ENCODE measurements at places on chromosomes 1 and 21. TPM values are rescaled to one million over a fixed set of nuclear protein-coding genes. Genes with fewer than 3 reads are reported as not detected.

GRCh38 chr1:109671067-109671466 lies 3.2 kb downstream of the GSTM2 start:
- H3K4me3 ChIP-seq = no peak overlapping the region
- H3K27ac ChIP-seq = no peak overlapping the region
- DNase-seq = no peak
- H3K4me1 ChIP-seq = no peaks in the 10 kb centered on the region
- H3K27me3 ChIP-seq = no peaks in the 10 kb centered on the region
- no peaks in the 10 kb centered on the region for H3K36me3 ChIP-seq

DNA sequence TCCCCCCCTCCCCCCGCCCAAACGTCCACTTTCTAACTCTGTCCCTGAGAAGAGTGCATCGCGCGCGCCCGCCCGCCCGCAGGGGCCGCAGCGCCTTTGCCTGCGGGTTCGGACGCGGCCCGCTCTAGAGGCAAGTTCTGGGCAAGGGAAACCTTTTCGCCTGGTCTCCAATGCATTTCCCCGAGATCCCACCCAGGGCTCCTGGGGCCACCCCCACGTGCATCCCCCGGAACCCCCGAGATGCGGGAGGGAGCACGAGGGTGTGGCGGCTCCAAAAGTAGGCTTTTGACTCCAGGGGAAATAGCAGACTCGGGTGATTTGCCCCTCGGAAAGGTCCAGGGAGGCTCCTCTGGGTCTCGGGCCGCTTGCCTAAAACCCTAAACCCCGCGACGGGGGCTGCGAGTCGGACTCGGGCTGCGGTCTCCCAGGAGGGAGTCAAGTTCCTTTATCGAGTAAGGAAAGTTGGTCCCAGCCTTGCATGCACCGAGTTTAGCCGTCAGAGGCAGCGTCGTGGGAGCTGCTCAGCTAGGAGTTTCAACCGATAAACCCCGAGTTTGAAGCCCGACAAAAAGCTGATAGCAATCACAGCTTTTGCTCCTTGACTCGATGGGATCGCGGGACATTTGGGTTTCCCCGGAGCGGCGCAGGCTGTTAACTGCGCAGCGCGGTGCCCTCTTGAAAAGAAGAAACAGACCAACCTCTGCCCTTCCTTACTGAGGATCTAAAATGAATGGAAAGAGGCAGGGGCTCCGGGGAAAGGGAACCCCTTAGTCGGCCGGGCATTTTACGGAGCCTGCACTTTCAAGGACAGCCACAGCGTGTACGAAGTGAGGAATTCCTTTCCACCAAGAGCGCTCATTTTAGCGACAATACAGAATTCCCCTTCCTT lies 158.1 kb downstream of the RUNX1 start:
- DNase-seq = no peak
- peak overlapping the region; percentile 83 for H3K4me3 ChIP-seq
- no peak overlapping the region for H3K27ac ChIP-seq
- H3K36me3 ChIP-seq = no peaks in the 10 kb centered on the region
- H3K27me3 ChIP-seq = peaks cover 37% of the 10 kb centered on the region

- H3K4me1 ChIP-seq = peaks cover 14% of the 10 kb centered on the region
- H3K36me3 ChIP-seq = no peaks in the 10 kb centered on the region
- no peak overlapping the region for H3K4me3 ChIP-seq
These were observed 1.8 kb upstream of the TMEM52 start for GRCh38 chr1:1920608-1921458.

DNA sequence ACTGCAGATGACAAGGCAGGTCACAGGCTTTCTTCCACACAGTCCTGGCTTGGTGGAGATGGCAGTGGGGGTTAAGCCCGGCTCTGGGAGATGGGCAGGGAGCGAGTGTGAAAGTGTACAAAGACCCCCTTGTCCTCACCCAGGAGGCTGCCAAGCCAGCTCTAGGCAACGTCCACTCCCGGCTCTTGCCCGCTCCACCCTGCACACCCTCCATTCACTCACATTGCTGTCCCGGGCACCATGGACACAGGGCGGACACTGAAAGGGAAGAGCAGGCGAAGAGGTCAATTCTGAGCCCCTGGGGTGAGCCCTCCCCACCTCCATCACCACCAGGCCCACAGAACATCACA lies 8.9 kb downstream of the COL16A1 start:
- H3K27ac ChIP-seq = no peak overlapping the region
- no peaks in the 10 kb centered on the region for H3K4me1 ChIP-seq
- no peak overlapping the region for H3K4me3 ChIP-seq
- H3K27me3 ChIP-seq = no peaks in the 10 kb centered on the region

GRCh38 chr1:33424610-33425009 lies 6.3 kb downstream of the PHC2 start:
- H3K27me3 ChIP-seq = no peaks in the 10 kb centered on the region
- peak overlapping the region; percentile 75 for H3K27ac ChIP-seq
- H3K4me1 ChIP-seq = peaks cover 75% of the 10 kb centered on the region
- no peak for DNase-seq
- no peaks in the 10 kb centered on the region for H3K36me3 ChIP-seq

Gene SRRM1
- total RNA-seq = 95.8 TPM

Gene DNMT3L
- total RNA-seq = not detected

Gene GBP7
- total RNA-seq = 0.57 TPM

Gene WNT3A
- not detected for total RNA-seq

Gene POU3F1
- total RNA-seq = 6.9 TPM

Gene DIO1
- total RNA-seq = not detected

Gene RNF207
- total RNA-seq = 13.2 TPM

All from adrenal gland (tissue), 19 donors.